Progenitor cell of endocrine pancreas (in vitro differentiated cells): ENCODE measurements at places on chromosomes 11 and 22. TPM values are rescaled to one million over a fixed set of nuclear protein-coding genes. Genes with fewer than 3 reads are reported as not detected.

DNA sequence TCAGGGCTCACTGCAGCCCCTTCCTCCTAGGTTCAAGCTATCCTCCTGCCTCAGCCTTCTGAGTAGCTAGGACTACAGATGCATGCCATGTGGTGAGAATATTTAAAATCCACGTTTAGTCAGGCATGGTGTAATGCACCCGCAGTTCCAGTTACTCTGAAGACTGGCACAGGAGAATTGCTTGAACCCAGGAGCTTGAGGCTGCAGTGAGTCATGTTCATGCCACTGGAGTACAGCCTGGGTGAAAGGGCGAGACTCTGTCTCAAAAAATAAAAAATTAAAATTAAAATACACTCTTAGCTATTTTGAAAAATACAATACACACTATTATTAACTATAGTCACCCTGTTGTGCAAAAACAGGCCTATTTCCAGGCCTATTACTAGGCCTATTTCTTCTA is 38.4 kb downstream of the NOX4 start:
- no peak overlapping the region for H3K27ac ChIP-seq
- H3K36me3 ChIP-seq = no peaks in the 10 kb centered on the region
- peaks cover 17% of the 10 kb centered on the region for H3K4me1 ChIP-seq
- no peak overlapping the region for H3K4me3 ChIP-seq

The MAPK8IP2 gene
- 6.4 and 7.7 TPM in 2 replicates for total RNA-seq

DNA sequence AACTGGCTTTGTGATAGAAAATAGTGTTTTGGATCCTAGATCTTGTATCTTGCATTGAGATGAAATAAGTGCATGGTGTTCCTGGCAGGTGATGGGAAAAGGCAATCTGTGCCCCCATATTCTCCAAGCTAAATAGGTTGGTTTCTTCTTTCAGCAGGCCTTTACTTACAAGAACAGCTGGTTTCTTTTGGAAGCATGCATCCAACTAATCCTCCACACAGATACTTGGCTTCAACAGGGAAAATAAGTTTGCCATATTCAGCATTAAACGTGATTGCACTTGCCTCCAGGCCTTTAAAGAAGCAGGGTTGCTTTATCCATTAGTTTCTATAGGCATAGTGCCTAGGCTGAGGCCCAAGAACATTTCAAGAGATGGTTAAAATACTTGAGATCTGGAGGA is 59.9 kb downstream of the APIP start:
- H3K4me3 ChIP-seq = no peak overlapping the region
- peaks cover 32% of the 10 kb centered on the region for H3K36me3 ChIP-seq
- no peaks in the 10 kb centered on the region for H3K27me3 ChIP-seq
- H3K4me1 ChIP-seq = peaks cover 13% of the 10 kb centered on the region

GRCh38 chr11:1754376-1755150 is 4.2 kb upstream of the IFITM10 start:
- peak overlapping the region; percentile 43 for H3K27ac ChIP-seq
- H3K36me3 ChIP-seq = no peaks in the 10 kb centered on the region
- peaks cover 11% of the 10 kb centered on the region for H3K27me3 ChIP-seq
- H3K4me1 ChIP-seq = peaks cover 8% of the 10 kb centered on the region
- no peak for DNase-seq

DNA sequence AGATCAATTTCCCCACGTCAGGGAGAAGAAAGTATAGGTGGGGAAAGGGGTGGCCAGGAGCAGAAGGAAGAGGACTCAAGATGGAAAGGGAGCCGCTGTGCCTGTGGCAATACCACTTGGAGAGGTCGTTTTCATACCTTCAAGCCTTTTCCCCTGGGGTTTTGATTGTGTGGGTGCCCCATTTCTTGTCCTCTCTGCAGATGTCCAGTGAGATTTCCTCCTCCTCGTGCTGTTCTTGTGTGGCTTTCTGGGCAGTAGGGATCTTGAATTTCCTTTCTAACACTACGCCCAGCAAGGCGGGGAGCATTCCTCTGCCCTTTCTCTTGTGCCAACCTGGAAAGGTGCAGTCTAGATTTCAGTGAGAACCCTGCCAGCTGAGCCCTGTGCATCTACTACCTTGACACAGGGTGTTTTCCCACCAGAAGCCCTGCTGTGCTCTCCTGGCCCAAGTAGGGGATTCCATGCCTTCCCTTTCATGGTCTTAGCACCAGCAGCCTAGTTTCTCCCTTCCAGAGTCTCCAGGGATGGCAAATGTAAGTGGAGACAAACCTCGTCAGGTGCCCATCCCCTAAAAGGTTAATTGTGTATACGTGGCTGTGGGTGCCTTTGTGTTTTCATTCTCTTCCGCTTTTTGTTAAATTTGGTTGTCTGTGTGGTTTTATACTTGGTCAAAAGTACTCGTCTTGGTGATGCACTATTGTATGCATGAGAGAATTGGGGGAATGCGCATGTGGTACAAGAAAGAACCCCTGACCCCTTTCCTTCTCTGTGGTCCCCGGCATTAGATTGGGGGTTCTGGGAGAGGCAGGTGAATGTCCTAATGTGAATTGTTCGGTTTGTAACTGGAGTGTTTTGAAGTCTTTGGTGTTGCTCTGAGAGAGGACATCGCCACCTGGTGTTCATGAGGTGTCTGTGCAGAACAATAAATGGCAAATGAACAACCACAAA is 71.4 kb upstream of the MPEG1 start:
- no peaks in the 10 kb centered on the region for H3K36me3 ChIP-seq
- no peak for DNase-seq
- H3K4me1 ChIP-seq = peaks cover 4% of the 10 kb centered on the region

GRCh38 chr22:25484521-25485315 is 79.8 kb upstream of the GRK3 start:
- no peaks in the 10 kb centered on the region for H3K27me3 ChIP-seq
- DNase-seq = no peak
- peaks cover 40% of the 10 kb centered on the region for H3K36me3 ChIP-seq
- no peak overlapping the region for H3K4me3 ChIP-seq

The RAB39A gene
- total RNA-seq = 2.8 and 2.9 TPM in 2 replicates

DNA sequence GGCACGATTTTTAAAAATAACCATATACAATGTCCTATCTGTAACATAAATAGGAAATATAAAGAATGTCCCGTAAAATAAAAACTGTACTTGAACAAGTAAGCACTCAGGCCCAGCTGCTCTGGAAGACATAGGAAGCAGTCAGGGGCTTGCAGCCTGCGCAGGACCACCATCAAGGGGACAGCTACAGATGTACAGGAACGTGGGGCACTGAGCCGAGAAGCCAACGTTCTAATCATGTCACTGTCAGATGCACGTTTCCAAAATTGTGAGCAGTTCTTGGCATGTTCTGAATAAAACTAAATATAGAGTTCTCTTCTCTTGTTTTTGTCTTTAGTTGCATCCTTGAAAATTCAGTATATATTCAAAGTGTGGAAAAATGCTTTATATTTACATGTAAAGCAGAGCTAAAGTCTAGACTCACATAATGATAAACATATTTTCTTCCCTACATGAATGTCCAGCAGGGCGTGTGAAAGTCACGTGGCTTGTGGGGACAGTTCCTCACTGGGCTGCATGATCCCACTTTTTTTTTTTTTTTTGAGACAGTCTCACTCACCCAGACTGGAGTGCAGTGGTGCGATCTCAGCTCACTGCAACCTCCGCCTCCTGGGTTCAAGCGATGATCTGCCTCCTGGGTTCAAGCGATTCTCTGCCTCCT is 28.4 kb upstream of the TSPAN18 start:
- no peaks in the 10 kb centered on the region for H3K36me3 ChIP-seq
- H3K27ac ChIP-seq = no peak overlapping the region
- DNase-seq = no peak
- H3K4me1 ChIP-seq = peaks cover 5% of the 10 kb centered on the region

The CCDC81 gene
- 1.3 TPM in 2 replicates for total RNA-seq

DNA sequence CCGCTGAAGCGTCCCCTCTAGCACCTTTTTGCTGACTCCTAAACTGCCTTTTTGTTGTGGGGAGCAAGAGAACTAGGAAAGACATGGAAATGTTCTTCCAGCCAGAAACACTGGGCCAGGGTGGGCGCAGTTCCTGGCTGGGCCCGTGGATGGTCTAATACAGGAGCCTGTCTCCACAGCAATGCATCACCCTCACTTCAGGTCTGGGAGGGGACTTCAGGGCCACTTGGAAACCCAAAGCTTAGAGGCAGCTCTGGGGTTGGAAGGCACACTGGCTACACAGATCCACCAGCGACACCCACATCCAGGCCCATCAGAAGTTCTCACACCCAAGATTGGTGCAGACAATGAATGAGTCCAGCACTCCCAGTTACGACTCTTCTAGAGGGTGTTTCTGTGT is 120.3 kb downstream of the ETS1 start:
- no peak overlapping the region for H3K4me3 ChIP-seq
- H3K27ac ChIP-seq = no peak overlapping the region
- no peak for DNase-seq
- peaks cover 9% of the 10 kb centered on the region for H3K4me1 ChIP-seq
- peaks cover 28% of the 10 kb centered on the region for H3K27me3 ChIP-seq

- no peak overlapping the region for H3K4me3 ChIP-seq
- H3K36me3 ChIP-seq = peaks cover 10% of the 10 kb centered on the region
- no peaks in the 10 kb centered on the region for H3K27me3 ChIP-seq
Observed at GRCh38 chr22:33688903-33689302, 231.4 kb downstream of the LARGE1 start.

GRCh38 chr11:86551288-86552092 is 120.9 kb downstream of the ME3 start:
- peaks cover 10% of the 10 kb centered on the region for H3K4me1 ChIP-seq
- no peaks in the 10 kb centered on the region for H3K36me3 ChIP-seq
- no peak for DNase-seq
- H3K27me3 ChIP-seq = peaks cover 20% of the 10 kb centered on the region

The PAX6 gene
- 7.5 and 7.6 TPM in 2 replicates for total RNA-seq

GRCh38 chr22:37242395-37242918 is 1.6 kb downstream of the RAC2 start:
- no peak overlapping the region for H3K4me3 ChIP-seq
- peaks cover 13% of the 10 kb centered on the region for H3K27me3 ChIP-seq
- no peak overlapping the region for H3K27ac ChIP-seq

- H3K4me3 ChIP-seq = peak overlapping the region; percentile 25
- DNase-seq = peak; percentile 64
- peak overlapping the region; percentile 8 for H3K27ac ChIP-seq
- peaks cover 38% of the 10 kb centered on the region for H3K27me3 ChIP-seq
- peaks cover 4% of the 10 kb centered on the region for H3K36me3 ChIP-seq
Observed at GRCh38 chr11:64007629-64008282, 21.5 kb downstream of the OTUB1 start.

DNA sequence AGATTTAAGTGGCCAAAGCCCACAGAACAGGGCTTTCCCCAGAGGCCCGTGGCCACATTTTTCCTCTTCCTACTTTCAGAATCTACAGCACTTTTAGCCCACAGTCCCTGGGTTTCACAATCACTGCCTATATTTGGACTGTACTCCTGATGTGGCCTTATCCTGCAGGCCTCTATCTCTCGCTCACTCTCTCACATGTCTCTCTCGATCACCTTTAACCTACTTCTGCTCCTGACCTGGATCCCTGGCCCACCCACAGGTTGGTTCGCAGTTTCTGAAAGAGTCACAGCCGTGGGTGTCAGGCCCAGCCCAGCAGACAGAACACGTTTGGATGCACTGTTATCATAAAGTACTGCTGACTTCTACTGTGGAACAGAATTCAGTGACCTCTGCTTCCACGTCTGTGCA is 55.5 kb downstream of the LARGE1 start:
- no peak for DNase-seq
- H3K4me3 ChIP-seq = no peak overlapping the region
- H3K27ac ChIP-seq = peak overlapping the region; percentile 56
- peaks cover 21% of the 10 kb centered on the region for H3K4me1 ChIP-seq
- H3K36me3 ChIP-seq = peaks cover 5% of the 10 kb centered on the region
- no peaks in the 10 kb centered on the region for H3K27me3 ChIP-seq

- H3K27ac ChIP-seq = no peak overlapping the region
- peaks cover 3% of the 10 kb centered on the region for H3K36me3 ChIP-seq
- no peaks in the 10 kb centered on the region for H3K27me3 ChIP-seq
- DNase-seq = no peak
Observed at GRCh38 chr22:47600281-47600680, 837.8 kb downstream of the TBC1D22A start.

The SEC14L6 gene
- total RNA-seq = 3.7 and 4.8 TPM in 2 replicates

GRCh38 chr11:78202733-78203167 is 14.0 kb downstream of the USP35 start:
- H3K4me1 ChIP-seq = no peaks in the 10 kb centered on the region
- no peak overlapping the region for H3K4me3 ChIP-seq
- H3K27me3 ChIP-seq = no peaks in the 10 kb centered on the region
- peak overlapping the region; percentile 54 for H3K27ac ChIP-seq

DNA sequence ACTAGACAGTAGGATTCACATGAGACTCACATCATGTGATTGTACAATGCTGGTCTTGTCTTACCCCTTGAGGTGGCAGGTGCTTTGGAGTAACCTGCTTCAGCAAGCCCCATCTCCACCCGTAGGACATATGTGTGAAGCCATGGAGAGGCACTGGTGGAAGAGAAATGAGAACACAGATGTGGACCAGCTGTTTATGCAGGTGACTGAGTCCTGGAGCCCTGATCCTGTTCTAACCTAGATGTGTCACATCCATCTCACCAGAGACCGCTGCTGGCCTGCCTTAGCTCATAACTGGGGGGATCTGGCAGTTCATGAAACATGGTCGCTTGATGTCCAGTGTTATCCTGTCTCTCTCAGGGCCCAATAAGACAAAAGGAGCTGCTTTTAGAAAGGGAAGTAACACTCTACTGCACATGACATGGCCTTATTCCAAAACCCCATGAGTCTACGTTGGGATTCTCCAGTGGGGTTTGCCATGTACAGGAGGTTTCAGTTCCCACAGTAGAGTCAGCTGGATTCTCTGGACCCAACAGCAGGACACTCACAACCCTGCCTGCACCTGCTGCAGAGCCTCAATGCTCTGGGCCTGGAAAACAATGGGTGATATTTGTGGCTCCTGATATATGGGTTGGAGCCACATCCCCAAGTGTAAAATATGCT is 62.0 kb downstream of the GGTLC2 start:
- H3K36me3 ChIP-seq = no peaks in the 10 kb centered on the region
- no peak overlapping the region for H3K4me3 ChIP-seq
- H3K4me1 ChIP-seq = no peaks in the 10 kb centered on the region
- H3K27me3 ChIP-seq = peaks cover 68% of the 10 kb centered on the region
- H3K27ac ChIP-seq = no peak overlapping the region

- DNase-seq = no peak
- H3K27ac ChIP-seq = no peak overlapping the region
- no peaks in the 10 kb centered on the region for H3K4me1 ChIP-seq
Observed at GRCh38 chr11:128214263-128214662, 373.1 kb downstream of the ETS1 start.

The TSSC4 gene
- total RNA-seq = 50.2 and 54.5 TPM in 2 replicates

GRCh38 chr11:42299780-42300179 is 840.3 kb upstream of the LRRC4C start:
- DNase-seq = no peak
- no peak overlapping the region for H3K27ac ChIP-seq
- no peaks in the 10 kb centered on the region for H3K36me3 ChIP-seq
- H3K4me3 ChIP-seq = no peak overlapping the region
- no peaks in the 10 kb centered on the region for H3K27me3 ChIP-seq
- H3K4me1 ChIP-seq = no peaks in the 10 kb centered on the region

- no peak for DNase-seq
- H3K4me3 ChIP-seq = no peak overlapping the region
- H3K27ac ChIP-seq = no peak overlapping the region
- H3K27me3 ChIP-seq = peaks cover 74% of the 10 kb centered on the region
- no peaks in the 10 kb centered on the region for H3K36me3 ChIP-seq
Observed at GRCh38 chr11:126598344-126599216, 243.1 kb downstream of the ST3GAL4 start.

The TRIM49 gene
- not detected in 2 replicates for total RNA-seq

The YPEL4 gene
- total RNA-seq = 0.22 TPM in 2 replicates

The DERL3 gene
- 1.5 and 2.8 TPM in 2 replicates for total RNA-seq

The TMEM45B gene
- 1.4 and 1.5 TPM in 2 replicates for total RNA-seq

The OR10A5 gene
- not detected in 2 replicates for total RNA-seq

GRCh38 chr22:45201678-45202332 is 38.1 kb downstream of the NUP50 start:
- no peaks in the 10 kb centered on the region for H3K27me3 ChIP-seq
- no peak overlapping the region for H3K4me3 ChIP-seq
- H3K4me1 ChIP-seq = peaks cover 9% of the 10 kb centered on the region
- H3K36me3 ChIP-seq = peaks cover 6% of the 10 kb centered on the region
- H3K27ac ChIP-seq = no peak overlapping the region
